NCI-H510A (cell line): ENCODE measurements at places on chromosomes 12 and 14.
A peak's percentile ranks its signal among the peaks of the same experiment; 100 is the strongest.

DNA sequence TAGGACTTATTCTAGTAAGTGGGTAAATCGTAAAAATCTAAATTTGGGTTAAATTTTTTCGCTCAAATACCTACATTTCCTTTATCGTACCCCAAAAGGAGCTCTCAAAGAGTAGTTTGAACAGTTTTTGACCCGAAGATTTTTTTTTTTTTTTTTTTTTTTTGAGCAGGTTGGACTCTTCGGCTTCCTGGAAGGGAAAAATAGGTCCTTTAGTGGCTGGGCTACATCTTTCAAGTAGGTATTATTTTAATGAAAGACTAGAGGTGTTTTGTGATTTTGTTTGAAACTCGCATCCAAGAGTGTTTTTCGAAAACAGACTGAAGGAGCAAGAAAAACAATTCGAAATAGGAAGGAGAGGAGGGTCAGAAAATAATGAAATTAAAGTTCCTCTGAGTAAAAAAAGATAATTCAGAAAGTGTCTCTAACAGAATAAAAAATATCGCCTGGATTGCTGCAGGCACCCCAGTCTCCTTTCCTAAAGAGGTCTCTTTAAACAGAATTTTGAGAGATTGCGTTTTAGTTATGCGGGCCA lies 6.0 kb downstream of the CDKN1B start:
- no peak for DNase-seq

GRCh38 chr12:24756479-24757024 lies 192.3 kb downstream of the BCAT1 start:
- no peak for DNase-seq

DNA sequence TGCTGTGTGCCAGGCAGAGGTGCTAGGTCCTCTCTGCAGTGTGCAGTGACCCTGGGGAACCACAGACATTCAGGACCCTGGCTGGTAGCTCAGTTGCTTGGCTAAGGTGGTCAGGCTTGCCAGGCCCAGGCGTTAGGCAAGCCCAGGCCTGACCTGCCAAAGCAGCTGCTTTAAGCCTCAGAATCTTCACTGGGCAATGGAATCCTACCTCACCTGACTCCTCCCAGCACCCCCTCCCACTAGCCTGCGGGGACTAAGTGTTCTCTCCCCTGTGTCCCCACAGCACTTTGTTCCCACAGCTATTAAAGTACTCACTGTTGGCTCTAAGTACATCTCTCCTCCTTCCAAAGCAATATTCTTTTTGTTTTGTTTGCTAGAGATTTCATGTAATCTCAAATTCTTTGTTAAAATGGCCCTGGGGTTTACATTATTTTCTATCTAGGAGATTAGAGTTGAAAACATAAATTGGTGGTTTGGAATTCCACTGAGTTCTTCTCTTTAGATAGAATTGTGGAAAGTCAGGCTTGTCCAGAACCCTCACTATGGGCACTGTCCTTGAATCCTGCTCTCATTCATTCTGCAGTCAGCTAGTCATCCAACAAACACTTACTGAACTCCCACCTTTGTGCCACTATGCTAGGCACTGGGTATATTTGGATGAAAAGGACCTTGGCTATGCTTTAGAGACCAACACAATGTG lies 44.4 kb downstream of the DGLUCY start:
- no peak for DNase-seq

GRCh38 chr12:52789637-52790426 lies 6.1 kb downstream of the KRT3 start:
- no peak for DNase-seq

- DNase-seq = no peak
Measured at GRCh38 chr14:33420051-33420627, 481.5 kb downstream of the NPAS3 start.

- DNase-seq = no peak
Measured at GRCh38 chr12:64082116-64082515, 140.0 kb downstream of the KICS2 start.

GRCh38 chr14:70828188-70828587 lies 18.9 kb upstream of the MAP3K9 start:
- no peak for DNase-seq

DNA sequence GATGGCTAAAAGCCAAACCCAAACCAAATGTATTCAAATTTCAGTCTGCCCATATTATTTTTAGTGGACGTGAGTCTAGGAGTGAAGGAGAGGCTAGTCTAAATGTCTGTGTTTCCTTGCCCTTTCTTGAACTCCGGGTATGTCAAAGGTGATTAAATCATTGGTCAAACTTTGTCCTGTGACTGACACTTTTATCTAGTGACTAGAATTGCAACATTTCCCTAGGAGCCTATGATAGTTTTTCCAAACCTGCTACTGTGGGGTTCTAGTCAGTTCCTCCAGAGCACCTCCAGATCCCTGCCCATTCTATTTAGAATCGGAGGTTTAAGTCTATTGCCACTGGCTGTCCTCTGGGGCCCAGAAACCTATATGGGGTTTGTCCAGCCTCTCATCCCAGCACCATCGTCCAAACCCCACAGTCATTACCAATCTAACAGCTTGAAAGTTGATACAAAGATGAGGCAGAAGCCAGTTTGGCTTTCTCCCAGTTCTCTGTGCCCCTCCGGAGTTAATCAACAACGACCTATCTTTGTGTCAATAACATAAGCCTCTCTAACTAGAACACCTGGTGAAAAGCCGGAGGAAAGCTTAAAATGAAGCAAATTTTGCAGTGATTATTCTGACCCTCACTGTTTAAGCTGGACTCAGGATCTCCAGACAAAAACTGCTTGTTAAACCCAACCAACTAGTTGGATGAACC lies 306.7 kb downstream of the ZFP36L1 start:
- no peak for DNase-seq

DNA sequence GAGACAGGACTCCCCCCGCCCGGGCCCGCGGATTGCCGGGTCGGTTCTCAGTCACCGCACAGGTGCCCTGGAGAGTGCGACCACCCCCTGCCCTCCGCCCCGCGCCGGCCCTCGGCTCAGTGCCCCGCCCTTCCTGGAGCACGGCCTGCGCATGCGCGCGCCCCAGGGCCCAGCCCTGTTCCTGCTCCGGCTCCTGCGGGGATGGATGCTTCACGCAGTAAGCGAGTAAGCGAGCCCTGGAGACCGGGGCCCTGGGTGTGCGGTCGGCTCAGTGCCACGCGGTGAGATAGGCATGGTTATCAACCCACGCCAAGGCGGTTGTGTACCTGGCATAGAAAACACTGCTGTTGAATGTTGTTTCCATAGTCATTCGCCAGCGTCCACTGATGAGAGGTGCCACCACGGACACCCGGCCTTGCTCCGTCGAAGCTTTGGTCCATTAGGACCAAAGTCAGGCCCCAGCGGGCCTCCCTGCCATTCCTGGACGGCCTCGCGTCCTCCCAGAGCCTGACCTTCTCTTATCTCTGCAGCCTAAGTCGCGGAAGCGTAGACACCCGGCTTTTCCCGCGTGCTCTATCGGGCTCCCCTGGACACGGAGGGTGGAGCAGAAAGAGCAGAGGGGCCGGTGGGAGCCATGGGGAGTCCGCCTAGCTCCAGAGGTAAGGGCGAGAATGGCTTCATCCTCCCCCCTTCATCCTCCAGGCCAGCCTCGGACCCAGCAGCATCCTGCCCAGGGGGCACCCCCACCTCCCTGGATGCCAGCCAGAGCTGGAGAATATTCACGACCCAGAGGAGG lies 90.6 kb downstream of the PAPOLA start:
- DNase-seq = peak; percentile 15

DNA sequence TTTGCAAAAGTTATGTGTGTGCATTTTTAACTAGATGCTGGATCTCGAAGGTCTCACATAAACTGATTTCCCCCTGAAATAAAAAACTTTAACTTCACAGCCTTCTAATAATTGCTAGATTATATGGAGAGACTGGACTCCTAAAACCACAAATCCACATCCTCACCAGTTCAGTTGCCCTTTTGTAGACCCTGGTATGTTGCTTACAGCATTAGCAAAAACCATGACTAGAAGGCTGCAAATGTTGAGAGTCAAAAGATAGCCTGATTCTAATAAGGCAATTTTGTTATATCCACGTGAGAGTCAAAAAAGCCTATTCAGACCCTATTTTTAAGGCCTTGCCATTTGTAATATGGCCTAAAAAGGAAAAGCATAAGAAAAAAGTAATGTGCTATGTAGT lies 37.4 kb downstream of the RASSF8 start:
- no peak for DNase-seq

DNA sequence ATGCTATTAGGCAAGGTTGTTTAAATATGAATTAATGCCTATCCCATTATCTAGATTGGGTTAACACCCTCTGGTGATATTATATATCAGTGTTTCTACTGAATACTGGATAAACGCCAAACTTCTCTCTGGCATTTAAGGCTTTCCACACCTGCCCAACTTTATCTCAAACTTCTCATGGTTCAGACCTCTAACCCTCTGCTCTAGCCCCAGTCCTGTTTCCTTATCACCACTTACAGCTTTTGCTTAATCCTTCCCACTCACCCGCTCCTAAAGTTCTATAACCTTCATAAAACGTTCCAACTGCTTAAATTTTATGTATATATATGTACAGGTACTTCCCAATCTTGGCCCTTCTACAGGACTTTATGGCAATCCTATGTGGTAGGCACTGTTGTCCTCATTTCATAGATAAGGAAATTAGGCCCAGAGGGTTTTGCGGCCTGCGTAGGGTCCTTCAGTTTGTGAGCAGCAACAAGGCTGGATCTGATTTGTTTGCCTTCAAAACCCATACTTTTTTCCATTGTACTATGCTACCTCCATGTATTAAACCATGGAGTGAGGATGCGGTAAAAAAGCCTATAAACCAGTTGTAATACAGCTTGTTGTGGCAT lies 1.2 kb downstream of the LPCAT3 start:
- no peak for DNase-seq

GRCh38 chr12:45705404-45705803 lies 24.1 kb upstream of the ARID2 start:
- no peak for DNase-seq

DNA sequence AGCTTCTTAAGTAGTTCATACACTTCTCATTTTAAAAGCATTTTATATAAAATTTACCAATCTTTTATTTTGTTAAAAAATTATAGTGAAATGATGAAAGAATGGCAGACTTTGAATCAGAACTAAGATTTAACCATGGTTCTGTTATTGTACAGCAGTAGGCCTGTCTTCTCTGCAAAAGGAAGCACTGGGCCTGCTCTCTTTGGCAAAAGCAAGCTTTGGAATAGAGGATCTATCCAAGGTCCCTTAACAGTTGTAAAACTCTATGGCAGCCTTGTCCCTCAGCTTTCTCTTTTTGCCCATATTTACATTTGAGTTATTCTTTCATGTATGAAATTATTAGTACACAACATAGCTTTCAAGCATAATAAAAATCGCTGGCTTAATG lies 82.8 kb downstream of the PLEKHG7 start:
- no peak for DNase-seq

DNA sequence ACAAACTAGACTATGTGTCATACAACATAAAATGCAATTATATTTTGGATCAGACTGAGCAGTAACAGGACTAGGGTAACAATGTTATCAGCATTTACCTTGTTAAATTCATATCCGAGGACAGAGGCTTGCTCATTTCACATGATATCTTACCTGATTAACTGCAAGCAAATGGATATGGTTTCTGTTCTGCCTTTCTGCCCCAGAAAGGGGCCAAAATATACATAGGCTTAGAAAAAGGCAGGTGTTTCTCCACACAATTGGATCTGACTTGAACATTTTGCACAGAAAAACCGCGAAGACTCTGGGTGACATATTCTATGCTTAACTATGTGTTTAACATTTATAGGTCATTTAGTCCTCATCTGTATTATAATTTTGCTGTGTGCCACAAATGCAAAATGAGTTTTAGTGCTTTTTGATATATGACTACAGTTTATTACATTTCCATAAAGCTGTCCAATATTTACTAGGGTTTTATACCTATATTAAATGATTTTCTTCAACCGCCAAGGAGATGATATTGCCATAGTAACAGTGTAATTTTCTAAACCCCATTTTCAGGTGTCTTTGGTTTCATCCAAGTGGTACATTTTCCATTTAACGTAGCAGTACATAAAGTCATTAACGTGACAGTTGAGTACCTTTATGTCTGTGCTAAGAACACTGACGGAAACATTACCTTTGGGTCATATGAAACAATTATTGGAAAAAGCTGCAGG lies 249.3 kb upstream of the KRR1 start:
- no peak for DNase-seq

GRCh38 chr12:109768901-109769670 lies 55.5 kb downstream of the FAM222A start:
- DNase-seq = no peak

- no peak for DNase-seq
Measured at GRCh38 chr14:42014301-42014700, 407.6 kb downstream of the LRFN5 start.

GRCh38 chr14:81406863-81407262 lies 6.7 kb upstream of the STON2 start:
- no peak for DNase-seq

DNA sequence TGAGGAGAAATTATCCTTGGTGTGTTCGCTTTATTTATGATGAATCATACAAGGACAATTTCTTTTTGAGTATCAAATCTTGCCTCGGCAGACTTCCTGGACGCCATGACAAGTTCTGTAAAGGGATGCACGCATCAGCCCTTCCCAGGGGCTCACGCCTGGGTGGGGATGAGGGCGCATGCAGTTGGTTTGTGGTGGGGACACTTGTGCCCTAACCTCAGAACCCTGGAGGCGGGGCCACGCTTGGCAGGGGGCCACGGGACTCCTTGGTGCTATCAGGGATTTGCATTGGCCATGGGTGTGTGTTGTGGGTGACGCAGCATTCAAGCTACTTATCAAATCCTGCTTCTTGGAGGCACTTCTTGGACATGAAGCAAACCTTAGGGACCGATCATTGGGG lies 143.8 kb upstream of the RTL1 start:
- DNase-seq = no peak

DNA sequence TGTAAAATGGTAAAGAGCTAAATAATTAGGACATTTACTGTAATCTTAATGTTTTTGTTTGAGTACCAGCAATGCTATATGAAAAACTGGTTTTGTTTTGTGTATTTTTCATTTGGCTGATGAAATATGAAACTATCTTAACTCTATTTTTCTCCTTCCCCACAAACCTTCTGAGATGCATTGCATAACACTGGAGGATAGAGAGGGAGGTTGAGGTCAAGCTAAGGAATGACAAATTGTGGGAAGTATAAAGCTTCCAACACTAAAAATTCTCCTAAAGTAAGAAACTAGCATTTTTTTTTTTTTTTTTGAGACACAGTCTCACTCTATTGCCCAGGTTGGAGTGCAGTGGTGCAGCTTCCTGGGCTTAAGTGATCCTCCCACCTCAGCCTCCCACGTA lies 31.5 kb upstream of the SRP54 start:
- DNase-seq = no peak

- DNase-seq = peak; percentile 12
Measured at GRCh38 chr12:114697741-114698565, 14.0 kb upstream of the TBX3 start.

- DNase-seq = no peak
Measured at GRCh38 chr12:124646385-124647230, 79.2 kb upstream of the NCOR2 start.

- no peak for DNase-seq
Measured at GRCh38 chr14:65073605-65074201, 28.6 kb downstream of the MAX start.

DNA sequence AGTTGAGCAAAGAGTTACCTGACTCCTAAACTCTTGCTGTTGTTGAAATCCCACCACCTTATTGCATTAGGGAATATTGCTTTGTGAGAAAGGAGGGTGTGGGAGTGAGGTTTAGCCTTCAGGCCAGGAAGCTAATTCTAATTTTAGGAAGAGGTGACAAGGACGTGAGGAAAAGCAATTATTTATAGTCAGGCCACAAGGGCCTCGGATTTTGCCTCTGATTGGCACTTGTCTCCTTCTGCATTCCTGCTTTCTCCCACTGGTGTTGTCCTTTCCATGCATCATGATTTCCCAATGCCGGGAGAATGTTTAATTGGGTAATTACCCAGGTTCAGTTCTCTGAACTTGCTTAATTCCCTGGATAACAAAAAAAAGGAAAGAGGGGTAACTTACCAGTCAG lies 37.9 kb upstream of the SLC38A2 start:
- no peak for DNase-seq
